ENCODE measurements at places on chromosomes 7 and 10. TPM values are rescaled to one million over a fixed set of nuclear protein-coding genes. Genes with fewer than 3 reads are reported as not detected.

DNA sequence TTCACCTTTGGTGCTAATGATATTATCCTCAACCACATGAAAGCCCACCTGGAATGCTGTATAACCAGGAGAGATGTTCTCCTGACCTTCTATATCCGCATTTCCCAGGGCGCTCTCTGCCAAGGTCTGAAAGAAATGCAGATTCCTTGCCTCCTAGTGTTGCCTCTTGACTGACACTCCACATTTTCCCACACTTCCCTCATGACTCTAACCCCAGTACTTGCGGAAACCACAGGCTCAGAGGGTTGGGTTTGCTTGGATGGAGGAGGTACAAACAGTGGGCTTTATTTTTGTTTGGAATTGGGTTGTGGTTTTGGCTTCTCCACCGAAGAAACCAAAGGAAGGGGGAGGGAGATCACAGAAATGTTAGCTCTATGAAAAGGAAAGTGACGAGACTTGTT is 222.9 kb upstream of the CELF2 start:
- H3K27ac ChIP-seq: no peak overlapping the region
- H3K36me3 ChIP-seq: no peaks in the 10 kb centered on the region
- H3K4me3 ChIP-seq: no peak overlapping the region
- no peaks in the 10 kb centered on the region for H3K4me1 ChIP-seq

GRCh38 chr10:15200626-15201025 is 32.1 kb upstream of the NMT2 start:
- no peak overlapping the region for H3K27ac ChIP-seq
- DNase-seq: no peak
- H3K27me3 ChIP-seq: no peaks in the 10 kb centered on the region
- peaks cover 9% of the 10 kb centered on the region for H3K4me1 ChIP-seq
- no peaks in the 10 kb centered on the region for H3K36me3 ChIP-seq

GRCh38 chr7:32200646-32201045 is 130.4 kb upstream of the PDE1C start:
- H3K36me3 ChIP-seq: no peaks in the 10 kb centered on the region
- no peaks in the 10 kb centered on the region for H3K27me3 ChIP-seq
- H3K4me3 ChIP-seq: no peak overlapping the region
- no peak overlapping the region for H3K27ac ChIP-seq

- no peaks in the 10 kb centered on the region for H3K36me3 ChIP-seq
- DNase-seq: no peak
- H3K27me3 ChIP-seq: no peaks in the 10 kb centered on the region
- no peaks in the 10 kb centered on the region for H3K4me1 ChIP-seq
- H3K4me3 ChIP-seq: no peak overlapping the region
Observed at GRCh38 chr10:98858525-98858924, 377.1 kb downstream of the HPSE2 start.

DNA sequence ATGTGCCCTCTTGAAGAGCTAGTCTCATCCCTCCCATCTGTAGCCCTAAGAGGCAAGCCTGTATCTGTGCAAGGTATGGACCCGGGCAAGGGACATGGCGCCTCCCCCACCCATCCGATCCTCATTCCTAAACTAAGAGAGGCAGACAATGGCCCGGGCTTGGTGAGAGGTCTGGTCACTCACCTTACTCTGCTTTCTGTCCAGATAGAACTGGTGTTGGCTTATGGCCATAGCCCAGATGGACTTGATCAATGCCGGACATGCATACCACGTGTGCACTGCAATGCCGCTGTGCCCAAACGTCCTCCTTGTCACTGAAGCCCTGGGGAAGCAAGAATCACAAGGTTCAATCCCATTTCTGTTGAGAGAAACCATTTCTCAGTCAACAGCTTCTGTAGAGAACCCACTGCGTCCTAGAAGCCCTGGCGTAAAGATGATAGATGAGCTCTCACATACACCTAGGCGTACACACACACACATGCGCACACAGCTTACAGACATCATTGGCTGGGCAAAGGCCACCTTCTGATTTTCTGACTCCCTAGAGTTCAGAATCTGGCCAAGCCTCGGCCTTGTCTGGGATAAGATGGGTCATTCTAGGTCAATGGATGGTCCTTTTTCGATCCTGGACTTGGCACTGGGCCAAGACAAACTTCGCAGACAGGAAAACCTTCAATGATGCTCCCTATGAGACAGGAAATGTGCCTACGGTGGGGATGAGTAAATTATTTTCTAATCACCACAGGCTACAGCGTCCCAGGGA is 114.6 kb downstream of the PRPF18 start:
- no peaks in the 10 kb centered on the region for H3K36me3 ChIP-seq
- no peaks in the 10 kb centered on the region for H3K27me3 ChIP-seq
- H3K4me3 ChIP-seq: no peak overlapping the region
- H3K4me1 ChIP-seq: no peaks in the 10 kb centered on the region

DNA sequence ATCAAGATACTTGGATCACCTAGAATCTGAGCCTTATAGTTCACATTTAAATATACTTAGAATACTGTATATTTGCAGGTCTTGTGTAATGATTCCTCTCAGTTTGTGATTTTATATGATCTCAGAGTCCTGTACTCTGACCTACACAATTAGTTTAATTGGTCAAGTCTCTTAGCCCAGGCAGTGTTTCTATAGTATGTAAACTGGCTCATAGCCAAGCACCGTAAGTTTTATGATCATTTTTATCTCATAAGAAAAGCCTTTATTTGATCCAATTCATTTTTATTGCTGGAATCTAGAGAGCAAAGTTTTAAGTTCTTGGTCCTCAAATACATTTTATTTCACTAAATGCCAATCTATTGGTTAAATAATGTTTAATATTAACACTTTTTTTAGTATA is 242.2 kb downstream of the MALRD1 start:
- no peaks in the 10 kb centered on the region for H3K27me3 ChIP-seq
- H3K4me3 ChIP-seq: no peak overlapping the region
- no peak overlapping the region for H3K27ac ChIP-seq
- H3K4me1 ChIP-seq: no peaks in the 10 kb centered on the region

GRCh38 chr10:131890276-131891195 is 10.3 kb upstream of the PPP2R2D start:
- DNase-seq: no peak
- H3K4me1 ChIP-seq: peaks cover 10% of the 10 kb centered on the region
- H3K36me3 ChIP-seq: no peaks in the 10 kb centered on the region

GRCh38 chr7:99943641-99944496 is 14.4 kb upstream of the GJC3 start:
- no peaks in the 10 kb centered on the region for H3K36me3 ChIP-seq
- no peaks in the 10 kb centered on the region for H3K4me1 ChIP-seq
- H3K27me3 ChIP-seq: no peaks in the 10 kb centered on the region
- peak overlapping the region; percentile 26 for H3K4me3 ChIP-seq

- H3K36me3 ChIP-seq: no peaks in the 10 kb centered on the region
- no peaks in the 10 kb centered on the region for H3K4me1 ChIP-seq
- H3K27me3 ChIP-seq: no peaks in the 10 kb centered on the region
- DNase-seq: no peak
- no peak overlapping the region for H3K4me3 ChIP-seq
Observed at GRCh38 chr7:47225387-47226131, 356.4 kb downstream of the TNS3 start.

- no peak overlapping the region for H3K4me3 ChIP-seq
- H3K27me3 ChIP-seq: no peaks in the 10 kb centered on the region
- DNase-seq: peak; percentile 56
- no peaks in the 10 kb centered on the region for H3K4me1 ChIP-seq
Observed at GRCh38 chr7:74401137-74401859, 52.4 kb upstream of the GTF2IRD1 start.

- H3K27me3 ChIP-seq: no peaks in the 10 kb centered on the region
- H3K27ac ChIP-seq: no peak overlapping the region
- DNase-seq: no peak
Observed at GRCh38 chr10:17244700-17245365, 16.8 kb downstream of the VIM start.

- no peaks in the 10 kb centered on the region for H3K36me3 ChIP-seq
- H3K4me1 ChIP-seq: no peaks in the 10 kb centered on the region
- DNase-seq: no peak
Observed at GRCh38 chr7:16270844-16271243, 150.5 kb downstream of the CRPPA start.

- no peak overlapping the region for H3K4me3 ChIP-seq
- no peaks in the 10 kb centered on the region for H3K36me3 ChIP-seq
- no peak for DNase-seq
- H3K4me1 ChIP-seq: peaks cover 15% of the 10 kb centered on the region
- H3K27ac ChIP-seq: no peak overlapping the region
Observed at GRCh38 chr7:75616421-75617167, 122.1 kb downstream of the HIP1 start.

- H3K4me1 ChIP-seq: no peaks in the 10 kb centered on the region
- no peaks in the 10 kb centered on the region for H3K36me3 ChIP-seq
- no peak overlapping the region for H3K27ac ChIP-seq
- DNase-seq: no peak
- H3K4me3 ChIP-seq: no peak overlapping the region
Observed at GRCh38 chr10:70784016-70784415, 1.2 kb downstream of the TBATA start.

DNA sequence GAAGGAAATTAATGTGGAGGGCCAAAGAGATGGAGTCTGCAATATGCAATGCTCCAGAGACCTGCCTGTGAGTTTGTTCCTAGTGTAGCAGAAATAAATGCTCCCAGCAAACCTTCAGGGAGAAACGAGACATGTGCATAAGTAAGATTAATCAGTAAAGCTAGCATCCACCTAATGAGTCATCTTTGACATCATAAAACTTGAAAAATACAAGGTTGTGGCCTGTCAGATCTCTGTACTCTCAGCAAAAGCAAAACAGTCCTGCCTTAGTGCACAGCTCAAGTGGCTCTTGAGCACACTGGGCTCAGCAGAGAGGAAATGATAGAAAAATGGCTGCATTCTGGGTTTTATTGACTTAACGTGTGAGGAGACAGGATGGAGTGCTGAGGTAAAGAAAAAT is 32.5 kb upstream of the ERCC6 start:
- H3K36me3 ChIP-seq: no peaks in the 10 kb centered on the region
- DNase-seq: no peak
- no peak overlapping the region for H3K27ac ChIP-seq
- H3K4me3 ChIP-seq: no peak overlapping the region
- H3K27me3 ChIP-seq: no peaks in the 10 kb centered on the region

DNA sequence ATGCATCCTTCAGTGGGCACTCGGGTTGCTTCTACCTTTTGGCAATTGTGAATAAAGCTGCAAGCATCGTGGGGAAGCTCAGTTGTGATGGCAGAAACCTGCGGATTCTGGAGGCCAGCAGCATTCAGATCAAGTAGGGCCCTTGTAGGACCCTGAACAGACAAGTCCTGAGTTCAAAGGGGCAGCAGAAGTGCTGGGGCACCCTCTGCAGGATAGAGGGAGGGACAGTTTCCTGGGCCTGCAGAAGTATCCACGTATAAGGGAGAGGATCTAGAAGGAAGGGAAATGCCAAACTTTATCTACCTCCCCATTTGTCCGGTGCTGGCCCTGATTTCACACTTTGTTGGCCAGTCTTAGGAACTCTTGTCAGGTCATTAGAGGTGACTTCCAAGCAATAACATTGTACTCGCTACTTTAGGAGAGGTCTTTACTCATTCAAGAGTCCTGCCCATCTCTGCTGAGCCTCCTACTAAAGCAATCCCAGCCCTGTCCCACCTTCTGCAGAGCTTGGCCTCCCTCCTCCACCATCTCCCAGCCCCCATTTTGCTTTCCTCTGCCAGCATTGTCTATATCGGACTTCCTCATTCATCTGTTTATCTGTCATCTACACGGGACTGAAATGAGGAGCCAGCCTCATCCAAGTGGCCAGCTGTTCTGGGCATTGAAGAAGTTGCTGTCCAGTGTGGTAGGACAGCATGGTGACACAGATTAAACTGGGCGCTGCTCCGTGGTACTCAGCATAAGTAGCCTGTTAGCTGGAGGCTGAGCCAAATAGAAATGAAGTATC is 26.6 kb upstream of the R3HCC1L start:
- DNase-seq: no peak
- no peak overlapping the region for H3K27ac ChIP-seq
- no peaks in the 10 kb centered on the region for H3K27me3 ChIP-seq
- H3K4me1 ChIP-seq: no peaks in the 10 kb centered on the region

- H3K4me3 ChIP-seq: no peak overlapping the region
- H3K36me3 ChIP-seq: no peaks in the 10 kb centered on the region
- H3K27ac ChIP-seq: no peak overlapping the region
- H3K4me1 ChIP-seq: no peaks in the 10 kb centered on the region
- no peak for DNase-seq
Observed at GRCh38 chr7:69803699-69804516, 205.6 kb downstream of the AUTS2 start.

GRCh38 chr10:132627666-132628531 is 90.3 kb downstream of the INPP5A start:
- H3K27me3 ChIP-seq: no peaks in the 10 kb centered on the region
- DNase-seq: no peak
- peaks cover 7% of the 10 kb centered on the region for H3K4me1 ChIP-seq

GRCh38 chr7:94392393-94392786 is 2.3 kb upstream of the COL1A2 start:
- H3K36me3 ChIP-seq: no peaks in the 10 kb centered on the region
- no peaks in the 10 kb centered on the region for H3K4me1 ChIP-seq
- H3K27ac ChIP-seq: no peak overlapping the region
- H3K27me3 ChIP-seq: no peaks in the 10 kb centered on the region
- H3K4me3 ChIP-seq: no peak overlapping the region

GRCh38 chr10:75688506-75689300 is 257.3 kb downstream of the LRMDA start:
- H3K27ac ChIP-seq: no peak overlapping the region
- no peaks in the 10 kb centered on the region for H3K27me3 ChIP-seq
- no peak overlapping the region for H3K4me3 ChIP-seq
- H3K4me1 ChIP-seq: no peaks in the 10 kb centered on the region
- H3K36me3 ChIP-seq: no peaks in the 10 kb centered on the region
- no peak for DNase-seq

GRCh38 chr7:8134089-8134733 is 127.8 kb downstream of the ICA1 start:
- no peaks in the 10 kb centered on the region for H3K27me3 ChIP-seq
- peaks cover 45% of the 10 kb centered on the region for H3K4me1 ChIP-seq
- peak overlapping the region; percentile 7 for H3K4me3 ChIP-seq
- no peaks in the 10 kb centered on the region for H3K36me3 ChIP-seq

DNA sequence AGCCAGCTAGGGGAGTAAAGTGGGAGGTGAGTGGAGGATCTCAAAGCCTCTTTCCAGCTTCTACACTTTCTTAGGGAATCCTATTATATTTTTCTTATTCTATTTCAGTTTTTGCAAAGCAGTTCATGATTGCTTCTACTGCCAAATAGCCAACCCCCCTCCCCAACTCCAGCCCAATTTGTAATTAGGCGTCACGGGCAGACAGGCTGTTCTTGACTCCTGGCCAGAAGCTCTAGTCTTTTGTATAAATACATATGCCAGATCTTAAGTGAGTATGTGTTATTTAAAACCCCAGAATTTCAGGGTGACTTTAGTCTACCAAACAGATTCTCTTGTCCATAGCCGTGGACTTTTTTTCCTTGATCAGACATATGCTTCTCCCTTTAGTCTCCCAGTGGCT is 255.2 kb downstream of the BUB3 start:
- H3K36me3 ChIP-seq: no peaks in the 10 kb centered on the region
- H3K27ac ChIP-seq: no peak overlapping the region

Gene ZNF425
- 1.0 TPM for total RNA-seq

Gene FAM241B
- 13.9 TPM for total RNA-seq

Gene LIPN
- total RNA-seq: not detected

Gene ATOH7
- total RNA-seq: not detected

Gene SDK1
- total RNA-seq: 0.31 TPM

Gene HBP1
- total RNA-seq: 116 TPM

Gene PRLHR
- not detected for total RNA-seq

Gene SLIT1
- total RNA-seq: 0.19 TPM

Gene SPACDR
- total RNA-seq: 7.8 TPM

Measured in naive thymus-derived CD4-positive, alpha-beta T cell (primary cell).